ENCODE measurements at places on chromosomes 1 and 21.

DNA sequence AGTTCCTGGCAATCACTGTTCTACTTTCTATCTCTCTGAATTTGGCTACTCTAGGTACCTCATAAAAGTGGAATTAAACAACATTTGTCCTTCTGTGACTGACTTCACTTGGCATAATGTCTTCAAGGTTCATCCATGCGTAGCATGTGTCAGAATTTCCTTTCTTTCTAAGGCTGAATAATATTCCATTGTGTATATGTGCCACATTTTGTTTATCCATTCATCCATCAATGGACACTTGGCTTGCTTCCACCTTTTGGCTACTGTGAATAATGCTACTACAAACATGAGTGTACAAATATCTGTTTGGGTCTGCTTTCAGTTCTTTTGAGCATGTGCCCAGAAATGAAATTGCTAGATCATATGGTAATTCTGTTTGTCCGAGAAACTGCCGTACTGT is 14.7 kb downstream of the CACHD1 start:
- no peak for DNase-seq

GRCh38 chr1:234114648-234115307 is 210.3 kb downstream of the SLC35F3 start:
- no peak for DNase-seq

- DNase-seq, result no peak
These were observed 204.1 kb upstream of the PTGFR start for GRCh38 chr1:78286686-78287085.

GRCh38 chr21:31329456-31330143 is 14.5 kb downstream of the TIAM1 start:
- DNase-seq, result no peak

GRCh38 chr1:181396171-181396670 is 87.1 kb upstream of the CACNA1E start:
- DNase-seq, result peak; percentile 58

DNA sequence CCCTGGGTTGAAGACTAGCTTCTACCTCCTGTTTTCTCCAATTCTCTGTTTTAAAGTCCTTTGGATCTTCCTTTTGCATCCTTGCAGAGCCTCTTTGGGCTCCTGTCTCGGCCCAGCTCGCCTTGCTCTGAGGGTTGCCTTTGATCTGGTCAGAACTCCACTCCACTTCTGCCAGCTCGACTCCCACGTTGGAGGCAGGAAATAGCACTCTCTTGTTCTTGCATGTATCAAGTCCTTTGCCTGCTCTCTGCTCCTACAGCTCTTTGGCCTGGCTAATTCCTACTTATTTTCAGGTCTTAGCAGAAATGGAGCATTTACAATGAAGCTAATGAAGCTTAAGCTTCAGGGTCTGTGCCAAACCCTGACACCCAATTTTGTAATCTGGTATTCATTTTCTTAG is 21.1 kb upstream of the B3GALNT2 start:
- no peak for DNase-seq

Measured in activated naive CD8-positive, alpha-beta T cell treated with anti-CD3 and anti-CD28 coated beads for 36 hours (primary cell).